ENCODE measurements at places on chromosomes 16 and 17. TPM values are rescaled to one million over a fixed set of nuclear protein-coding genes. Genes with fewer than 3 reads are reported as not detected.

DNA sequence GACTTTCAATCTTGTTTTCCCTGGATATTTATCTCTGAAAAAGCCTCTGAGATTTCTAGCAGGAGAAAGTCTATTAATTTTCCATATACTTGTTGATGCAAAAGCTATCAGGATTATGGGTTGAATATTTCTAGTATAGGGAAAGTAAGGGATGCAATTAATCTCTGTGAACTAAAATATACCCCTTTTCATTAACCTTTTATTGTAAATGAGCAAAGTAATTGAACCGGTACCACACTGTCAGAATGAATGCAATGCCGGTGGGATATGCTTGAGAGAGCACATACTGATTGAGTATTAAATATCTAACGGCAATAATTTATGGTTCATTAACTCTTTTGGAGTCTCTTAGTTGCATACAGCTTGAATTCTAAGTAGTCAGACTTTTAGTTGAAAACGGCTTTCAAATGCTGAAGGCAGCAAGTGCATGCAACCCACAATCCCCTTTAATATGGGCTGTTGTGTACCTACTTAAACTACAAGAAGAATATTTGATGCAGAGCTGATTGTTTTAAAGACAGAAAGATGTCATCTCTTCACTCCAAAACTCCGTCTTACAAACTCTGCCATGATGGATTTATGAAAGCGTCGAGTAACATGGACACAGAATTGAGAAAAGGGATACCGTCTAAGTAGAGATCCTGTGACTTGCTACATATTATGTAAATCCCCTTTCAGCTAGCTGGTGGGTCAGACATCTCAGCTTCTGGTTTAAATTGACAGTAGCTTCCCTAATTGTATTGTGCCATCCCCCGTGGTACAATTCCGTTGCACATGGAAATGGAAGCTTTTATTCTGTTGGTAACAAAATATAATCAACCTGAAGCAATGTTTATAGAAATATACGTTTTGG lies 141.3 kb upstream of the CDH8 start:
- no peak for DNase-seq

DNA sequence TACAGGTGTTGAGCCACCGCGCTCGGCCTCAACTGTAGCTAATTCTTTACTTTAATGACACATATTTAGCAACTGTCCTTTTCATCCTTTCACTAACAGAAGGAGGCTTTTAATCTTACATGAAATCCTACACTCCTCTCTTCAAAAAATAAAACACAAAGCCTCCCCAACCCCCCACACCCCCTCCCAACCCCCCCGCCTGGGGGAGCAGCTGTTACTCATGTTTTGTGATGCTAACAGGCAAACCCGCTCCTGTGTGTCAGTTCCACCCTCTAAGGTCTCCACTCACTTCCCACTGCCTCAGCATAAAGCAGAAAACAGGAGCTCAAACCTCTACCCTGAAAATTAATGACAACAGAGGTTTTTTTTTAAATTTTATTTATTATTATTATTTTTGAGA lies 55.4 kb upstream of the SLC25A19 start:
- no peak for DNase-seq

DNA sequence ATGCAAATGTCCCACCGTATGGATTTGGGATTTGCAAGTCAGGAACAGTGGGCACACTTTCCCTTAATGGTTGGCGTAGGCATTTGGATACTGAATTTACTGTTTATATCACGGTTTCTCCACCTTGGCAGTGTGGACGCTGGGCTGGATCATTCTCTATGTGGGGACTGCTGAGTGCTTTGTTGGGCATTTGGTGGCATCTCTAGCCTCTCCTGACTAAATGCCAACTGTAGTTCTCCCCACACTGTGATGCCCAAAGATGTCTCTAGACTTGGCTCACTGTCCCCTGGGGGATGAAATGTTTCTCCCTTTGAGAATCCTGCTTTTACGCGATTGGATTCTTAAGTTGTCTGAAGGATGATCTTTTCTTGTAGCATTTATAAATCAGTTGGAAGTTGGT lies 49.0 kb downstream of the RBFOX1 start:
- no peak for DNase-seq

- DNase-seq, result no peak
Observed at GRCh38 chr17:18117982-18118975, 9.7 kb downstream of the MYO15A start.

DNA sequence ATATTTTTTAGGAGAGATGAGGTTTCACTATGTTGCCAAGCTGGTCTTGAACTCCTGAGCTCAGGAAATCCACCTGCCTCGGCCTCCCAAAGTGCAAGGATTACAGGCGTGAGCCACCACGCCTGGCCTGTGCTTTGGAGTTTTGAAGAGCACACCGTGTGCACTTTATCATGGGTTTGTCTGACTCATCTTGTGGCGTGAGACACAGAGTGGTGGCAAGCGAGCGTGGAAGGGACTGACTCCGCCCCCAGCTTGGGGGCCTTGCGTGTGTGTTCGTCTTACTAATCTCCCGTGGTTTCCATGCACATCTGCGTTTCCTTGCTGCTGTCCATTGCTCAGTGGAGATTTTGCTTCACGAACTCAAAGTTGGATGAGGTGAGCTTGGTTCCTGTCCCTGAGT lies 22.9 kb downstream of the CRAMP1 start:
- no peak for DNase-seq

DNA sequence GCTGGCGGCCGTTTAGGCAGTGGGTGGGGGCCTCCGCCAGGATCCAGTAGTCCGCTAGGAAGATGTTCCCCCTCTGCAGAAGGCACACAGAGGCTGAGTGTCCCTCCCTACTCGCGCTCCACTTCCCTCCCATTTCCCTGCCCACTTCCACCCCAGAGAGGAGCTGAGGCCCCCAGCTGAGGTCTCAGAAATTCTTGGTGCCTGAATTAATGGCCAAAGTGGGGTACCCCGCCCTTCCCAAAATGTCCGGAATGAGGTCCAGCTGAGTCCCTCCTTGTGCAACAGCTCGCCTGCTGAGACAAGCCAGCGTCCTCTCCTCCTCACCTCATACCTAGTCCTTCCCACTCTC lies 7.9 kb downstream of the ALOXE3 start:
- no peak for DNase-seq

DNA sequence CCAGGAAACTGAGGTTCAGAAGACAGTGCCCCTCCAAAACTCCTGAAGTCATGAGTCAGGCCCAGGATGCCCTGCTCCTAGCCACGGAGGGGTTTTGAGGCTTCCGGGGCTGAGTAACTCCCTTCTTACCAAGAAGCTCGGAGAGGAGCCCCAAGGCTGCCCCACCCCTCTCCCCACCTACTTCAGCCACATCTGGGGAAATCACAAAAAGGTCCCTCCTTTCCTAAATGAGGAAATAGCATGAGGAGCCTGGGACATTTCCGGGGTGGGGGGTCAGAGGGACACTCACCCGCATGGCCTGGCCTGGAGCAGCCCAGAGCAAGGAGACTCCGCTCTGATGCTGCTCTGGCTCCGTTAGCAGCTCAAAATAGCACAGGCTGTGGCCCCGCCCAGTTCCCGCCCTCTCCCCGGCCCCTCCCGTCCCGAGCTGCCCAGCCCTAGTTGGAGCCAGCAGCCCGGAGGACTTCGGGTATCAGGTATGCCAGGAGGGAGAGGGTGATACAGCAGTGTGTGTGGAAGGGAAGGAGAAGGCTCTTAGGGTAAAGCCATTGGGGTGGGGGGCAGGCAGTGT lies 40.1 kb downstream of the MYO18A start:
- no peak for DNase-seq

DNA sequence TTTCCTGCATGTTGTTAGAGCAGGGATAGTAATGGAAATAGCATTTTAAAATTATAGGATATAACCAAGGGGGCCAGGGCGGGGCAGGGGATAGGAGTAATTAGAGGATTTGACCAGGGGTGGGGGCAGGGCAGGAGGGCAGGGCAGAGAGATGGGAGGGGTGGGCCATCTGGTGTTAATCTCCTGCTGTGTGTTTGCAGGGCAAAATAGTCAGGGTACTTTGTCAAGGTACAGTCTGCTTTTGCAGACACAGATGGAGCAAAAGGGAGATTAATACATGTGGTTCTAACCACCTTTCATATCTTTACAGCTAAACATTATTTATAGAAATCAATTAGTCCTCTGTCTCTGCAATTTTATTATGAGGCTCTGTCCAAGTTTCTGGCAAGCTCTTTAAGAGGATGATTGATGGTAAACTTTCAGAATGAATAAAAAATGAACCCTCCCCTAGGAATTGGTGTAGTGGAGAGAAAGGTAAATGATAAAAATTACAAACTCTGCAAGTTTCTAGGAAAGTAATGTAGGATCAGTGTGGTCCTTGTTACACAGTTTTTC lies 6.6 kb downstream of the ANKFN1 start:
- DNase-seq, result no peak

DNA sequence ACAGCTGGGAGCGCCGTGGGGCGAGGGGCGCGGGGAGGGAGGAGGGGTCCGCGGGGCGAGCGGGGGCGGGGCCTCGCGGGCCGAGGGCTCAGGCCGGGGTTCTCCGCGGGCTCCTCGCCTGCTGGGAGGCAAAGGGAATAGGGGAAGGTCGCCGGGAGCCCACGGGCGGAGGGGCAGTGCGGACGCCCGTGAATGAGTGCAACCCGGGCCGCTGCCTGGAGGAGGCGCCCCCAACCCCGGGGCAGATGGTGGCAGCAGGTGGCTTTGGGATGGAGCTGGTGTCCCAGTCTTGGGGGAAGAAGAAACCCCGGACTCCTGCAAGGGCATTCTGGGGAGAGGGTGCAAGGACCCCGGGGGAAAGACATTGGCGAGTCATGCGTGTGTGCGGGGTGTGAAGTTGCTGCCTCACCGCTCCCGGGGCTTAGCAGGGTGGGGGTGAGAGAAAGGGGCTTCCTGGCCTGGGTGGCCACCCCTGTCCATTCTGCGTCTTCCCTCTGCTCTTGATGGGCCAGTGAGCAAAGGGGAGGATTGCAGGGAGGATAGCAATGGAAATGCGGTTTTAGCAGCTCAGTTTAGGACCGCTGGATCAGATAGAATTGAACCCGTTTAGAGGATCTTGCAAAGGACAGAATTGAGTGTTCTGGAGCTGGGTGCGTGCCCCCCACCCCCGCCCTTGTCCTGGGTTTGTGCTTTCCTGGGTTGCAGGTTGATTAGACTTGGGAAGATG lies 526 bp downstream of the KIAA0513 start:
- no peak for DNase-seq

DNA sequence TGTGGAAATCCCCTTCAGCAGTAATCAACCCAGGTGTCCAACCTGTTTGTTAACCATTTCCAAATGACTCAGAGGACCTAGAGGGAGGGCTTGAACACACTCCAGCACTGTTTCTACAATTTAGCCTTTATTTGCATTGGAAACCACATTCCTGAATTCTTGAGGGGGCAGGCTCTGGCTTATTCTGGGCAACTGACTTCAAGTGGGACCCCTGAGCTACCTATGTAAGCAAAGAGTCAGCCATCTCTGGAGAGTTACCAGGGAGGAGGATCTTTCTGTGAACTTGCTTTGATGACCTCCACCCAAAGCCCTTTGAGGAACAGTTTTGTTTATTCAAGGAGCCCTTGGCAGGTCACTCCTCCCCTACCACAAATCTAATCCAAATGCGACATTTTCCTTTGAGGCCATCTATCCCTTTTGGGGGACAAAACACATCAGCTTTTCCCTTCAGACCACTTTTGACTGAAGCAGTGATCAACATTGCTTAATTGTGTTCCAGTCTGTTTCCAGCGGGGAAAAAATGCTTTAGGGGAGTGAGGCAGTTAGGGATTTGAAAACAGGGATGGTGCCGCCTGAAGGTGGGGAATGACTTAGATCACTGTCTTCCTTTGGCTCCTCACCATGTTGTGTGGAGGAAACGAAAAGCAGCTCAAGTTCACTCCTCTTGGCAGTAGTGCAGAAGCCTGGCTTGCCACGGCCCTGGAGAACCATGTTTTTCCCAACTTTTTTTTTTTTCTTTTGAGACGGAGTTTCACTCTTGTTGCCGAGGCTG lies 46.2 kb downstream of the TUBD1 start:
- peak; percentile 70 for DNase-seq

- no peak for DNase-seq
Observed at GRCh38 chr16:22050963-22051362, 41.4 kb upstream of the VWA3A start.

DNA sequence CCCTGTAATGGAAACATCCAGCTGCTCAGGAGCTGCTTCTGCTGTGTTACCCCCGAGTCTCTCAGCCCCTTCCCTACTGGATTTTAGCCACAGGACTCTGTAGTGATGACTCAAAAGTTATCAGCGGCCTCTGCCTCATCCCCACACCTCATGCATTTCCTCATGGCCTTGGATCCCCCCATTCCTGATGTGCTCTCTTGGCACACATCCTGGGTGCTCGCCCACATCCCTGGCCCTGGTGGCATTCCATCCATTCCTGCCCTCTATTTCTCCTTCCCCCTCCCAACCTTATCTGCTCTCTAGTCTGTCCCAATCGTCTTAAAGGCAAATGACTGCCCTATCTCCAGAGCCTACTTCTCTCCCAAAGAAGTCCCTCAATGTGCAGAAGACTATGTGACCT lies 24.6 kb downstream of the MARF1 start:
- no peak for DNase-seq

- no peak for DNase-seq
Observed at GRCh38 chr17:17028059-17028877, 14.0 kb upstream of the MPRIP start.

DNA sequence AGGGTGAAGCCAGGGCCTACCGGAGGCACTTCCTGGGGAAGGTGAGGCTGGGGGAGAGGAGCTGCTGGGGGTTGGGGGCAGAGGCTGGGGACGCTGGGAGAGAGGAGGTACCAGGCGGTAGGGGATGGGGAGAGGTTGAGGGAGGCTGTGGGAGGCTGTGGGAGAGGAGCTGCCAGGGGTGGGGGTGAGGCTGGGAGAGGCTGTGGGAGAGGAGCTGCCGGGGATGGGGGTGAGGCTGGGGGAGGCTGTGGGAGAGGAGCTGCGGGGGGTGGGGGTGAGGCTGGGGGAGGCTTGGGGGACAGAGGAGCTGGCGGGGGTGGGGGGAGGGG lies 99.4 kb downstream of the OR1D5 start:
- DNase-seq, result no peak

GRCh38 chr16:19645557-19645981 lies 72.5 kb downstream of the KNOP1 start:
- no peak for DNase-seq

DNA sequence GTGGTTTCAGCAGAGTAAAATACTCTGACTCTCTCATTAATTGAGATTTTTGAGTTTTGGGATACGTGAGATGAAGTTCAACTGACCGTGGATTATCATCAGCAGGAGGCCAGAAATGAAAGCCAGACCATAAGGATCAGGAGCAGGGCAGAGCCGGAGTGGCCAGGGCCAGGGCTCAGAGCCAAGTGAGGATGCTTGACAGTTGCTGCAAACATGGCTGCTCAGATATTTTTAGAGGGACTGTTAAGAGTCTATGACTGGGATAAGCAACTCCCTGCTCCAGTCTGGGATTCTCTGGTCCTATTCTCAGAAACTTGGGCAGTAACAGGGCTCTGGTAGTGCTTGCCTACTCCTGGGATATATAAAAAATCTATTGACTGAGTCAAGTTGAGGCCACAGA lies 17.6 kb upstream of the CDH13 start:
- DNase-seq, result no peak

GRCh38 chr16:371515-372301 lies 1.4 kb upstream of the MRPL28 start:
- DNase-seq, result no peak

GRCh38 chr17:5784791-5785190 lies 200.5 kb upstream of the NLRP1 start:
- no peak for DNase-seq

- no peak for DNase-seq
Observed at GRCh38 chr17:79960788-79961522, 74.7 kb downstream of the TBC1D16 start.

Gene DNASE1
- total RNA-seq, result 23.5 TPM

Gene SOCS1
- 1.6 TPM for total RNA-seq

Gene KRT24
- total RNA-seq, result not detected

Gene MT1A
- not detected for total RNA-seq

Gene NUDT7
- 13.6 TPM for total RNA-seq

Gene DLG4
- 82.8 TPM for total RNA-seq

Gene SMG1
- 93.6 TPM for total RNA-seq

Gene MYCBPAP
- 1.1 TPM for total RNA-seq

Gene ADAP2
- 12.0 TPM for total RNA-seq

All from spinal cord (tissue), 10 donors.